Activated CD4-positive, alpha-beta memory T cell treated with anti-CD3 and anti-CD28 coated beads for 36 hours (primary cell): ENCODE measurements at places on chromosomes 11 and 22. TPM values are rescaled to one million over a fixed set of nuclear protein-coding genes. Genes with fewer than 3 reads are reported as not detected.

DNA sequence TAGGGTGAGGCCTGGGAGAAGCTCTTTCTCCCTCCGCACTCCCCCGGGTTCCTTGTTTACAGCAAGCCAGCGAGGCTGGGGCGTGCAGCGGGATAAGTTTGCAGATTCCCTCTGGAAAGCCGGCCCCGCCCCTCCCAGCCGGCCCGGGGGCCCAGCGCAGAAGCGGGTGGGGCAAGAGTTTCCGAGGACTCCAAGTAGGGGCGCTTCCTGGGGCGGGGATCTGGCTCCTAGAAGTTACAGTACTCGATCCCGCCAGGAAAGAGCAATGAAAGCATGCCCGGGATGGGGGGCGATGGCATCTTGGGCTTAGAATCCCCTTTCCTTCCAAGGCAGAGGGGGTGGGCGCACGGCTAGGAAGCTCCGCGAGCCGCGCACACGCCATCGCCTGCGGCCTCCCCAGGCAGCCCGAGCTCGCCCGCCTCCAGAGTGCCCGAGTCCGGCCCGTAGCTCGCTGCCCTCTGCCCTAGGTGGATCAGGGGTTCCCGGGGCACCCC is 385 bp downstream of the TST start:
- DNase-seq: no peak

The ROBO3 gene
- 10.4 TPM for total RNA-seq

GRCh38 chr11:469684-470560 is 19.8 kb downstream of the PTDSS2 start:
- DNase-seq: no peak

The GGTLC3 gene
- total RNA-seq: not detected

GRCh38 chr11:96706761-96707160 is 316.9 kb downstream of the JRKL start:
- no peak for DNase-seq

- no peak for DNase-seq
These were observed 88.3 kb downstream of the NAV2 start for GRCh38 chr11:19800714-19801519.

The ESAM gene
- 0.64 TPM for total RNA-seq

The TSPAN32 gene
- 6.5 TPM for total RNA-seq

GRCh38 chr11:86608251-86608799 is 64.1 kb downstream of the ME3 start:
- DNase-seq: peak; percentile 59

GRCh38 chr11:76796511-76797198 is 13.5 kb downstream of the TSKU start:
- DNase-seq: no peak

DNA sequence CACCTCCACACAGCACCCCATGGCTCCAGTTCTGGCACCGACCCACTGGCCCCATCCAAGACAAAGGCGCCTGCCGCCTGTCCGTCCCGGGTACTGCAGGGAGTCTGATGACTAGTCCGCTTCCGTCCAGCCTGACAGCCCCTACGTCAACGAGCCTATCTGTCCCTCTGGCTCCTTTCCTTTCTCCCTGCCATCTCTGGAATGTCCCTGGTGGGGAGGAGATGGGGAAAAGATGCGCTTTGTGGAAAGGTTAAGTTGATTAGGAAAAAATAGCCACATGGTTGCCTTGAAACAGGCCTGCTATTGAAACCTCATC is 10.4 kb downstream of the PDGFB start:
- DNase-seq: no peak

DNA sequence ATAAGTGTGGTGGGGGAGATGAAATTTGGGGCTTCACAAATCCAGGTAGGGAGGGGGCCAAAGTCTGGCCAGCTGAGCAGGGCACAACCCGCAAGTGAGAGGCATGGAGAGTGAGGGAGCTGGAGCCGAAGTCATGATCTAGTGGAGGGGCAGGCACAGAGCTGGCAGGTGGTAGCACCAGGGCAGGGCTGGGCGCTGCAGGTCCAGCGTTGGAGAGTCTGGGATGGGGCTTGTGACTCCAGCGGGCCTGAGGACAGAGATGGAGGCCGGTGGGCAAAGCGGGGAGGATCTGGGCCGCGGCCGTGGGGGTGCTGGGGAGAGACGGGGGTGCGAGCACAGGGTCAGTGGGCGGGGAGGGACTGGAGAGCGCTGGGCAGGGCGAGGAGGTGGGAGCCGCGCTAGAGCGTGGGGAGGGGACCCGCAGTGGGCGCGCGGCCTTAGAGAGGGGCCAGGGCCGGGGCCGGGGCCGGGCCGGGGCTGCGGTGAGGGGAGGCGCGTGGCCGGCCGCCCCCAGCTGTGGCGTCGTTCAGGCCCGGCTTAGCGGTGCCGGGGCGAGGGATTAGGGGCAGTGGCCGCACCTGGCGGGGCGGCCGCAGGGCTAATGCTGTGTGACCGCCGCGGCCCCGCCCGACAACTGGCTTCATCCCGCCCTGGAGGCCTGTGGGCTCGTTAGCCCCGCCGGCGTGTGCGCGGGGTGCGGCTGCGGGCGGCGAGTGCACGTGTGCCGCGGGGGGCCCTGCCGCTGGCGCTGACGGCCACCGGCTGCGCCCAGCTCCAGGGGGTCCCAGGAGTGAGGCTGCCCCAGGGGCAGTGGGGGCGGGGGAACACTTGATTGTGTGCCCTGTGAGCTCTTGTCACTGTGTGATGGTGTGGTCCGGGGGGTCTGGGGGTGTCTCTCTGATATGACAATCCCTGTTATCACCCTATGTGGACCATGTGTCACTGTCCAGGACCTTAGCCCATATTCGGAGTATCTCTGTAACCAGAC is 23.6 kb upstream of the MYOD1 start:
- DNase-seq: no peak

The CRY2 gene
- 12.1 TPM for total RNA-seq

DNA sequence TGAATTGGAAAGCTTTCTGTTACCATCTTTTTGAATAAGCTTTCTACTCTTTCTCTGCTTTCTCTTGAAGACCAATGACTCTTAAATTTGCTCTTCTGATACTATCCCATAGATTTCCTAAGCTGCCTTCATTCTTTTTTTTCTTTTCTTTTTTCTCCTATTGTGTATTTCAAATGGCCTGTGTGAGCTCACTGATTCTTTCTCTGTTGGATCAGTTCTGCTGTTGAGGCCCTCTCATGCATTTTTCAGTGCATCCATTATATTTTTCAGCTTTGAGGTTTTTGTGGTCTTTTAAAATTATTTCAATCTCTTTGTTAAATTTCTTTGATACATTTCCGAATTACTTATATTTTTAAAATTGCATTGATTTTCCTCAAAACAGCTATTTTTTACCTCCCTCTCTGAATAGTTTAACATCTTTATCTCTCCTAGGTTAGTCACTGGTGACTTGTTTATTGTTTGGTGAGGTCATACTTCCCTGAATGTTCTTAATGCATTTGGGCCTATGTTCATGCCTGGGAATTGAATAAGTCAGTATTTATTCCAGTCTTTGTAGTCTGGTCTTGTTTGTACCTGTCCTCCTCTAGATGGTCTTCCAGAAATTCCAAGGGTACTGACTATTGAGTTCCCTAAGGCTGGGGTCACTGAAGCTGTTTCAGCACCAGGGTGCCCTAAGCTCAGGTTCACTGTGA is 110.6 kb upstream of the SERPIND1 start:
- no peak for DNase-seq

The C22orf31 gene
- total RNA-seq: not detected

The TEF gene
- total RNA-seq: 1.4 TPM

The DRICH1 gene
- 0.62 TPM for total RNA-seq

GRCh38 chr22:27973846-27974245 is 54.8 kb upstream of the PITPNB start:
- DNase-seq: no peak
